ENCODE measurements at places on chromosomes 16 and 17. TPM values are rescaled to one million over a fixed set of nuclear protein-coding genes. Genes with fewer than 3 reads are reported as not detected.

KIF2B gene
- total RNA-seq = not detected

NSRP1 gene
- 22.1 TPM for total RNA-seq

AATK gene
- 3.4 TPM for total RNA-seq

HS3ST3A1 gene
- total RNA-seq = 36.3 TPM

COQ7 gene
- 58.5 TPM for total RNA-seq

EPOP gene
- total RNA-seq = 8.9 TPM

SLC16A11 gene
- total RNA-seq = not detected
